Right atrium auricular region (tissue), 2 donors: ENCODE measurements at places on chromosomes 5 and 9. TPM values are rescaled to one million over a fixed set of nuclear protein-coding genes. Genes with fewer than 3 reads are reported as not detected.

- no peaks in the 10 kb centered on the region for H3K27me3 ChIP-seq
- no peaks in the 10 kb centered on the region for H3K4me1 ChIP-seq
- no peak overlapping the region for H3K4me3 ChIP-seq
- DNase-seq, result no peak
- H3K27ac ChIP-seq, result no peak overlapping the region
These were observed 69.7 kb upstream of the TNPO1 start for GRCh38 chr5:72746736-72747135.

The PCDHGA1 gene
- total RNA-seq, result 1.4 TPM

GRCh38 chr5:121430538-121430937 lies 421.1 kb upstream of the FTMT start:
- no peaks in the 10 kb centered on the region for H3K27me3 ChIP-seq
- H3K27ac ChIP-seq, result no peak overlapping the region
- no peak for DNase-seq
- H3K36me3 ChIP-seq, result no peaks in the 10 kb centered on the region
- H3K4me1 ChIP-seq, result no peaks in the 10 kb centered on the region
- no peak overlapping the region for H3K4me3 ChIP-seq

GRCh38 chr9:115058684-115059315 lies 59.2 kb downstream of the TNC start:
- H3K27ac ChIP-seq, result no peak overlapping the region
- H3K4me3 ChIP-seq, result no peak overlapping the region
- no peaks in the 10 kb centered on the region for H3K27me3 ChIP-seq
- DNase-seq, result no peak
- H3K4me1 ChIP-seq, result no peaks in the 10 kb centered on the region
- H3K36me3 ChIP-seq, result no peaks in the 10 kb centered on the region

GRCh38 chr5:126419102-126419501 lies 4.1 kb upstream of the GRAMD2B start:
- no peak overlapping the region for H3K27ac ChIP-seq
- H3K27me3 ChIP-seq, result no peaks in the 10 kb centered on the region
- H3K36me3 ChIP-seq, result no peaks in the 10 kb centered on the region
- H3K4me3 ChIP-seq, result no peak overlapping the region
- DNase-seq, result no peak

DNA sequence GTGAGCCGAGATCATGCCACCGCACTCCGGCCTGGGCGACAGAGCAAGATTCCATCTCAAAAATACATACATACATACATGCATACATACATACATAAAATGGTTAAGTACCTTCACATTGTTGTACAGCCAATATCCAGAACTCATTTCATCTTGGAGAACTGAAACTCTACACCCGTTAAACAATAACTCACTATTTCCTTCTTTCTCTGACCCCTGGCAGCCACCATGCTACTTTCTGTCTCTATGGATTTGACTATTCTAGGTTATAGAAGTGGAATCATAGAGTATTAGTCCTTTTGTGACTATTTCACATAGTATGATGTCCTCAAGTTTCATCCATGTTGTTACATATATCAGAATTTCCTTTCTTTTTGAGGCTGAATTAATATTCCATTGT lies 9.6 kb upstream of the KIF27 start:
- H3K27me3 ChIP-seq, result no peaks in the 10 kb centered on the region
- H3K36me3 ChIP-seq, result no peaks in the 10 kb centered on the region
- no peaks in the 10 kb centered on the region for H3K4me1 ChIP-seq

- no peaks in the 10 kb centered on the region for H3K36me3 ChIP-seq
- H3K4me1 ChIP-seq, result no peaks in the 10 kb centered on the region
- H3K4me3 ChIP-seq, result no peak overlapping the region
- peak overlapping the region; percentile 65 for H3K27ac ChIP-seq
These were observed 53.3 kb downstream of the PLCXD3 start for GRCh38 chr5:41457094-41457493.

The ZNF474 gene
- not detected for total RNA-seq

GRCh38 chr5:83475935-83476814 lies 4.6 kb downstream of the VCAN start:
- H3K36me3 ChIP-seq, result no peaks in the 10 kb centered on the region
- no peak overlapping the region for H3K27ac ChIP-seq
- DNase-seq, result no peak
- H3K27me3 ChIP-seq, result peaks cover 14% of the 10 kb centered on the region
- H3K4me1 ChIP-seq, result no peaks in the 10 kb centered on the region

- no peak overlapping the region for H3K27ac ChIP-seq
- H3K36me3 ChIP-seq, result no peaks in the 10 kb centered on the region
- no peak for DNase-seq
These were observed 15.0 kb upstream of the RAPGEF1 start for GRCh38 chr9:131754846-131755245.

DNA sequence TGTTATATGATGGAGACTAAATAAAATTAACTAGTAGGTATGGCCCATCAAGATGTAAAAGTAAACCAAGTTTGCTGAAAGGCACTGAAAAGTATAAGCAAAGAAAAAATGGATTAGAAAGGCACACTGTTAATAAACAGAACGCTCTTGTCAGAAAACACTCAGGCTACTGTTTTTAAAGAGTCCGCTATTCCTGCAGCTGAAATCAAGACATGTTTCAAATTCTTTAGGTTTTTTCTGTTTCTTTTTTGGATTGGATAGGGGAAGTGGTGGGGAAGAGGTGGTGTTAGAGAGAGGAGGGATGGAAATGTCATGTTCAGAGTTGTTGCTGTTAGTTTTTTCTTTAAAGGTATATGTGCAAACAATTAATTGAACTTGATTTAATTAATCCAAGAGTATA lies 17.5 kb downstream of the OSTF1 start:
- no peaks in the 10 kb centered on the region for H3K36me3 ChIP-seq
- H3K4me1 ChIP-seq, result peaks cover 62% of the 10 kb centered on the region
- H3K4me3 ChIP-seq, result no peak overlapping the region

- no peaks in the 10 kb centered on the region for H3K27me3 ChIP-seq
- H3K27ac ChIP-seq, result no peak overlapping the region
- no peaks in the 10 kb centered on the region for H3K4me1 ChIP-seq
- no peaks in the 10 kb centered on the region for H3K36me3 ChIP-seq
- H3K4me3 ChIP-seq, result no peak overlapping the region
These were observed 212.4 kb downstream of the TMEM232 start for GRCh38 chr5:110514030-110514429.

- no peaks in the 10 kb centered on the region for H3K27me3 ChIP-seq
- H3K36me3 ChIP-seq, result no peaks in the 10 kb centered on the region
- no peak overlapping the region for H3K4me3 ChIP-seq
- DNase-seq, result no peak
These were observed 132.3 kb upstream of the COL5A1 start for GRCh38 chr9:134509281-134509680.

The ADAMTS13 gene
- 2.0 TPM for total RNA-seq

DNA sequence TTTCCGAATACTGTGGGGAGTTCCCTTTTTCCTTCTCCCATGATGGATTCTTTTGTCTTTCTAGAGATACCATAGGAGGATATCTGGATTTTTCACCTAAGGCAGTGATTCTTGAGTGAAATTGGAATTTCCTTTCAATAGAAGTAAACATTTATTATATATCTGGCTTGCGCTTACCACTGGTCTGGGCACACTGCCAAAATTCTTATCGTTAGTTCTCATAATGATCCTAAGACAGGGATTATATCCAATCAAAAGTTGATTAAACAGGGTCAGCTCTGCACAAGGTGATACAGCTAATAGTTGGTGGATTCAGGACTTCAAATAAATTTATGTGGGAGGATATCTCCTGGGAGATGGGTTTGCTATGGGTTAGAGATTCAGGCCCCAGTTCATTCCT lies 9.6 kb downstream of the TLE4 start:
- no peak overlapping the region for H3K4me3 ChIP-seq
- no peak for DNase-seq
- no peaks in the 10 kb centered on the region for H3K4me1 ChIP-seq
- H3K36me3 ChIP-seq, result no peaks in the 10 kb centered on the region
- H3K27me3 ChIP-seq, result no peaks in the 10 kb centered on the region

The GMCL2 gene
- total RNA-seq, result not detected

DNA sequence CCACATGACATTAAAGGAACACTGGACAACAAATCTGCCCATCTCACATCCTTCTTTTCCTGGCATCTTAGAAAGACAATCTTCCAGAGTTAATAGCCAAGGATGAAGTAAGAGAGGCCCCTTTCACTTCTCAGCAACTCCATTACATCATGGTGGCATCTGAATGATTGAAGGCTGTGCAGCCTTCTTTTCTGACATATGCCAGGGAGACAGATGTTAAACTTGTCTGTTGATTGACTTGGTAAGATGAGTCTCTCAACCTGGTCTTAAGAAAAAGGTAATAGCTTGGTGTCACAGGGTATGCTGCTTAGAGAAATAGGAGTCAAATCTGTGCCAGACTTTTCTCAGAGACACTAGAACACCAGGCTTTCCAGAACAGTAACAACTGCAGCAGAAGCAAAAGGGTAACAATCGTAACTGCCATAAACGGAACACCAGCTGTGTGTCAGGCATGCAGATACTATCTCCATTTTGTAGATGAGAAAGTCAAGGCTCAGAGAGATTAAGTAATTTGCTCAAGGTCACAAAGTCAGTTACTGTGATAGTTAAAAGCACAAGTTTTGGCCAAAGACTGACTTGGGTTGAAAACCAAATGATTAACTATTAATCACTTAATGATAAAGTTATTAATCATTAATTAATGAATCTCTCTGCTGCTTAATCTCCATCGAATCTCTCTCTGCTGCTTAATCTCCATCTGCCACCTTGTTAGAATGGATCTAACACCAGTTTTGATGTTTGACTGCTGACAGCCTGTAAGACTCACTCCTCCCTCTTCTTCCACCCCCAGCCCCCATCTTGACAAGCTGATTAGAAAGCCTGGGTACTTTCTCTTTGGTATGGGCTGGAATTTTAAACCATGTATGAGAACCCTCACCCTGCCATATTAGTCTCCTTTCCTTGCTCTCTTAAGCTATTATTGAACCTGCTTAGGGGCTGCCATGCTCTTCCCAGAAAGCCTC lies 353.5 kb downstream of the ENC1 start:
- H3K36me3 ChIP-seq, result no peaks in the 10 kb centered on the region
- no peaks in the 10 kb centered on the region for H3K27me3 ChIP-seq
- DNase-seq, result no peak
- H3K27ac ChIP-seq, result peak overlapping the region; percentile 58
- no peak overlapping the region for H3K4me3 ChIP-seq
- no peaks in the 10 kb centered on the region for H3K4me1 ChIP-seq

- no peaks in the 10 kb centered on the region for H3K4me1 ChIP-seq
- no peak overlapping the region for H3K4me3 ChIP-seq
- H3K36me3 ChIP-seq, result peaks cover 96% of the 10 kb centered on the region
- no peaks in the 10 kb centered on the region for H3K27me3 ChIP-seq
These were observed 38.8 kb downstream of the IARS1 start for GRCh38 chr9:92254381-92255337.

The PDGFRB gene
- total RNA-seq, result 68.7 TPM

DNA sequence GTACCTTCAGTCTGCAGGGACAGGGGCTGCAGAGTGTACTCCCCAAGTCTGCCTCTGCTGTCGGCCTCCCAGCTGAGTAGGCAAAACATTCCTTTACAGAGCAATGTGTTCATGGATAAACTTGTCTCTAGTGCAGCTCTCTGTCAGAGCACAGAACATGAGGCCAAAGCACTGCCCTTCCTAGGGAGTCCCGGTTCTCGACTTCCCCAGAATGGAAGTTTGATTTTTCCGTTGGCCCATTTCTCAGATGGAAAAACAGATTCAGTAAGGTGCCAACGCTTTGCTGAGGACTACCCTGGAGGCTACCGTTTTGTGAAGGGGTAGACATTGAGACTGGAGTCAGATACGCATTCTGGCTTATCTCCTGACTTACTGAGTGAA lies 422 bp upstream of the TRIM32 start:
- no peaks in the 10 kb centered on the region for H3K36me3 ChIP-seq
- H3K4me1 ChIP-seq, result no peaks in the 10 kb centered on the region
- H3K27me3 ChIP-seq, result no peaks in the 10 kb centered on the region

GRCh38 chr5:111734013-111734412 lies 23.0 kb downstream of the NREP start:
- H3K27ac ChIP-seq, result peak overlapping the region; percentile 15
- peaks cover 52% of the 10 kb centered on the region for H3K4me1 ChIP-seq
- H3K27me3 ChIP-seq, result no peaks in the 10 kb centered on the region

The BTNL8 gene
- 0.59 TPM for total RNA-seq

GRCh38 chr5:1882337-1883119 lies at the start of gene IRX4:
Gene IRX4 (minus strand): TSS chr5:1882925. CDS start chr5:1882647, 278 bp downstream.
- H3K4me1 ChIP-seq, result no peaks in the 10 kb centered on the region
- no peak for DNase-seq
- H3K4me3 ChIP-seq, result peak within 1 kb of the TSS; percentile 2
- H3K36me3 ChIP-seq, result no peaks in the 10 kb centered on the region
- H3K27me3 ChIP-seq, result peaks cover 36% of the 10 kb centered on the region
- no peak within 1 kb of the TSS for H3K27ac ChIP-seq

GRCh38 chr5:37355161-37355560 lies 15.7 kb downstream of the NUP155 start:
- peaks cover 70% of the 10 kb centered on the region for H3K36me3 ChIP-seq
- H3K4me1 ChIP-seq, result no peaks in the 10 kb centered on the region
- DNase-seq, result no peak
- no peak overlapping the region for H3K4me3 ChIP-seq
- no peak overlapping the region for H3K27ac ChIP-seq

DNA sequence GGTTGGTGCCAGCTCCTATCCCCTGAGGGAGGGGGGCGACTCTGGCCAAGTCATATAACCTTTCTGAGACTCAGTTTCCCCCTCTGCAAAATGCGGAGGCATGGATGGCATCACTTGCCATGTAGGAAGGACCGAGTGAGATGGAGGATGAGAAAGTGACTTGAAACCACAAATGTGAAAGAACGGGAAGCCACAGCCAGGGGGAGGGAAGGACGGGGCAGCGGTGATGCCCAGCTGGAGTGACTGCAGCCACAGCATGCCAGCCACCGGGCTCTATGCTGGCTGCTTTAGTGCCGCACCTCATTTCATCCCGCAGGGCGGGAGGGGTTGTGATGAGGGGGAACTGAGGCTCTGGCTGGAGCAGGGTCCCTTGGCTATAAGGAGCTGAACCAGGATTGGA lies 74.5 kb downstream of the HMCN2 start:
- no peak for DNase-seq
- no peak overlapping the region for H3K27ac ChIP-seq
- H3K36me3 ChIP-seq, result no peaks in the 10 kb centered on the region

The ARL14EPL gene
- total RNA-seq, result not detected

GRCh38 chr5:4019009-4019769 lies 423.6 kb downstream of the IRX1 start:
- no peaks in the 10 kb centered on the region for H3K27me3 ChIP-seq
- H3K4me1 ChIP-seq, result no peaks in the 10 kb centered on the region
- no peaks in the 10 kb centered on the region for H3K36me3 ChIP-seq
- H3K27ac ChIP-seq, result peak overlapping the region; percentile 49
- no peak overlapping the region for H3K4me3 ChIP-seq
